ENCODE measurements at places on chromosomes 1 and 21.
A peak's percentile ranks its signal among the peaks of the same experiment; 100 is the strongest.

DNA sequence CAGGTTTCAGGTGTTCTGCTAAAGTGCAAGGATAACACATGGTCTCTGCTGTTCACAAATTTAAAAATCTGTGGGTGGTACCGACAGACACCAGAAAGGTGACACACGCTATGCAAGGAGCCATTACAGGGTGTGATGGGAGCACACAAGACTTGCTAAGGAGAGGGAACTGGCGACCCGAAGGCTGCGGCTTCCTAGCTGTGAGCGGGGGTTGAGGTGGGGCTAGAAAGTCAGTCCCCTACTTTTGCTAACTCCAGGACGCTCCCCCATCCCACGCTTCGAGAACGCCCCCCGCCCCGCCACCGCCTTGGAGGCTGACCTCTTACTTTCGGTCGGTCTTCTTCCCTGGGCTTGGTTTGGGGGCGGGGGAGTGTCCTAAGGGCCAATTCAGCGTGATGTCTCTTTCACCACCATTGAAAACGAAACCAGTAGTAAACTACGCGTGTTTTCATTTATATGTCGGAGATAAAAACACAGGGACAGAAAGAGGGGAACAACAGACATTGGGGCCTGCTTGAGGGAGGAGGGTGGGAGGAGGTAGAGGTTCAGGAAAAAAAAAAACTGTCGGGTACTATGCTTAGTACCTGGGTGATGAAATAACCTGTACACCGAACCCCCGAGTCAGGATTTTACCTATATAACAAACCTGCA is 1.1 kb downstream of the CKS1B start:
- DNase-seq, result peak; percentile 78

DNA sequence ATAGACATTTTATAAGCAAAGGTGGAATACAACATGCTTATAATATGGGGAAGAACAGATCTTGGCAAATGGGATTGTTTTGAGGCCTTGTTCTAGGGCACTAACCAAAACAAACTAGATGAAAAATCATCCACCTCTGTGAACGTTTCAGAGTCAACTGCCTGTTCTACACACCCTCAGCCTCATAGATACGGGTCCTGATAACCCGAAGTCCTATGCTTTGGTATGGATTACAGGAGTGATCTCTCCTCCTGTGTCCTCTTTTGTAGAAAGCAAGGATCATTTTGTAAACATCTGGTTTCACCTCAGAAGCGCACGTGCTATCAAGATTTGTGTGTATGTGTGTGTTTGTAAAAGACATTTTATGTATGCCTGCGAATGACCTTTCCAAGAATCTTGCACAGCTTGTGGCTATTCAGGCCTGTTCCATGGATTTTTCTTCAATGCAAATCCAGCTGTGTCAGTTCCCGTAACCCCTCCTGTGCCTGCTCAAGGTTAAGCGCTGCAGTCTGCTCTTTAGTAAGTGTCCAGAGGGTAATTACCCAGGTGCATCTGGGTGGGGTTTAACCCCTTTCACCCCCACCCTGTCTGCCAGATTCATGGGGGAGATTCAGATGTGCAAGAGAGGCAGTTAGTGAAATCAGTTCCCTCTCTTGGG is 132.4 kb downstream of the ROR1 start:
- no peak for DNase-seq

GRCh38 chr1:157107702-157108101 is 8.1 kb upstream of the ETV3L start:
- no peak for DNase-seq

- no peak for DNase-seq
These were observed 494 bp downstream of the SF3B4 start for GRCh38 chr1:149927056-149927562.

- DNase-seq, result no peak
These were observed 211.5 kb downstream of the KCNJ6 start for GRCh38 chr21:37704751-37705150.

- no peak for DNase-seq
These were observed 10.4 kb upstream of the TLR5 start for GRCh38 chr1:223153177-223154119.

DNA sequence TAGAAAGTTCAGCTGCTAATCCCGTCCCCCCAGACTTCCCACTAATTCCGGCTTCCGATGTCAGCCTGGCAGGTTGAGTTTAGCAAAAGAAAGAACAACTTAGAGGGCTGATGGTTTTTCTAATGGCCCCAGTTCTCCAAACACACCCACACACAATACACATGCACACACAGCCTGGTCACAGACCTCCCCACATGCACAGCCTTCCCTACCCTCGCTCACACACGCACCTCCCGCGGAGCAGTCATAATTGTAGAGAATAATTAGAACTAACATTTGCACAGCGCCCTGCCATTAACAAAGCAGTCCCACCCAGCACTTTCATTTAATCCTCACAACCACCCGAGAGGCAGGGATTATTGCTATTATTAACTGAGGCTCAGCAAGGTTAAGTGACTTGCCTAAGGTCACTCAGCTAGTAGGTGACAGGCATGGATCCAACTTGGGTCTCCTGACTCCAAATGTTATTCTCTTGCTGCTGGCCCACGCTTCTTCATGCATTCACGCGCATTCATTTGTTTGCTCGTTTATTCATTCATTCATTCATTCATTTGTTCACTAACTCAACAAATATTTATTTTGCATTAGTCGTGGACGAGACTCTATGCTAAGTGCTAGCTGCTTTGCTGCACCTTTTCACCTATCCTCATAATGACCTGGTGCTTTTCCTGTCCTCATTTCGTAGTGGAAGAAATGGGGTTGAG is 274.9 kb downstream of the FOXD2 start:
- no peak for DNase-seq

DNA sequence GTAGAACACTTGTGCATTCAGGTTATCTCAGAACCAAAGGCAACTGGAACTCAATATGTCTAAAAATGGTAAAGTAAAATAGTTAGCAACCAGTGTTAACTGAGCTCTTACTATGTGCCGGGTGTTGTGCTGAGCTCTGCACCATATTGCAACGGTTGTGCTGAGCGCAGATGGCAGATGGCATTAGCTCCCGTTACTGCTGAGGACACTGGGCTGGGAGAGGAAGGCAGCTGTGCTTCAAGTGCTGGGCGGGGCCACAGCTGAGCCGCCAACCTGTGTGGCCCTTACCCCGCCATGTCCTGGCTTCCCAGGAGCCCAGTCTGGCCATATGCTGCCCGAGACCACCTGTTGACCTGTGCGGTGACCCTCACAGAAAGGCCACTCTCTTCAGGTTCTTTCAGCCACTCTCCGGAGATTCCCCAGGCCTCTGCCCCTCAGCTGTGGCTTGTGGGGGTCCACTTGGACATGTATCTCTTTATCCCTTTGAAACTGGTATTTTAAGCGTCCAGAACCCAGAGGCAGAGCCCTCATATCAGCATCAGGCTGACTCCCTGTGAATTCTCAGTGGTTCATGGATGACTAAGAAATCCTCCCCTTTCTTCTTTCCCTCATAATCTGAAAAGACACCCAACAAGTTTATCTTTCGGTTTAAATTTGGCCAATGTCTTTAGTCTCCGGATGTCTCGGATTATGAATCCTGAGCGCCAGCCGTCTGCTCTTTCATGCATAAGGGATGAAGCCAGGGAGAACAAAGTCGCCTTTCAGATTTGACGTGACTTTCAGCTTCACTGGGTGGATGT is 26.4 kb downstream of the LDLRAP1 start:
- DNase-seq, result no peak

- no peak for DNase-seq
These were observed 2.3 kb downstream of the ARTN start for GRCh38 chr1:43935711-43936427.

DNA sequence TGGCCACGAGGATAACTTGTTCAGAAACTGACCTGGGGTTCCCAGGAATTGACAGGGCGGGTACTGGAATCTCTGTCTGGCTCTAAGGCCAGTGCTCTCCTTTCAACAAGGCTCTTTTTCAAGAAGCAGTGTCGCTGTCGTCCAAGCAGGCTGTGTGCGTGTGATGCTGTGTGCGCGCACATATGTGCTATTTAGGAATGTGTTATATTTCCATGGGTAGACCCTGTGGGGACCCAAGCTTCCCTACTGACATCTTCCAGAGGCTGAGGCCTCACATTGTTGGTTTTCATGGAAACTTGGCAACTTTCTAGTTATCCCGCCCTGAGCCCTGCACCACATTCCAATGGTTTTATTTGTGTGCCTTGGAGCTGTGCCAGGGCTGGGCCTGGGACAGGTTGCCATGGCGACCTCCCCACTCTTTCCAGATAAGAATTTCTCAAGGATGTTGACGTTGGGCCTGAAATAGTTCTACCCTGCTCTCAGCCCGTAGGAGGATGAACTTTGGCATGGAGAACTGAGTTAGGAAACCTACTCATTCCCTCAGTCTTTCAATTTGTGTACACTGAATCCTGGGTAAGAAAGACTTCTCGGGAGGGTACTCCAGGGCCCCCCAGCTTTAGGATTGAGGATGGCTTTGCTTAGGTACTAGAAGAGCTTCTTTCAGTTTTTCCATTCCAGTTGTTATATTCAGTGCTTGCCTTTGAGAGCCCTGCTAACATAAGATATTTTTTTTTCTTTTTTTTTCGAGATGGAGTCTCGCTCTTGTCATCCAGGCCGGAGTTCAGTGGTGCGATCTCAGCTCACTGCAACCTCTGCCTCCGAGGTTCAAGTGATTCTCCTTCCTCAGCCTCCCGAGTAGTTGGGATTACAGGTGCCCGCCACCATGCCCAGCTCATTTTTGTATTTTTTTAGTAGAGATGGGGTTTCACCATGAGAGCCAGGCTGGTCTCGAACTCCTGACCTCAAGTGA is 38.8 kb upstream of the SRSF10 start:
- no peak for DNase-seq

DNA sequence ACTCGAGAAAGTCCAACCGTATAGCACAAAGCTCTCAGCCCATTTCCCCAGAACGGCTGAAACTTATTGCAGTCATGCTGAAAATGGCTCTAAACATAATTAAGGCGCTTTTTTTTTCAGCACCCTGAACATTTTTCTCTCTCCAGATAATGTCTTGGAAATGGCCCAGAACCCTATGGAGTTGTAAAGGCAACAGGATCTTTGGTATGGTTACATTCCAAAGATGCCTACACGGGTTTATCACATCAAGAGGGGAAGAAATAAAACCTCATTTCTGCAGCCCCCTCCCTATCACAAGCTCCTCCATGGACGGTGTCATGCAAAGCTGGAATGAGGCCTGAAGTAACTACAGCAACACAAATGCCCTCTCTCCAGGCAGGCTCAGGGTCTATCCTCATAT is 126.4 kb upstream of the GALNT2 start:
- no peak for DNase-seq

DNA sequence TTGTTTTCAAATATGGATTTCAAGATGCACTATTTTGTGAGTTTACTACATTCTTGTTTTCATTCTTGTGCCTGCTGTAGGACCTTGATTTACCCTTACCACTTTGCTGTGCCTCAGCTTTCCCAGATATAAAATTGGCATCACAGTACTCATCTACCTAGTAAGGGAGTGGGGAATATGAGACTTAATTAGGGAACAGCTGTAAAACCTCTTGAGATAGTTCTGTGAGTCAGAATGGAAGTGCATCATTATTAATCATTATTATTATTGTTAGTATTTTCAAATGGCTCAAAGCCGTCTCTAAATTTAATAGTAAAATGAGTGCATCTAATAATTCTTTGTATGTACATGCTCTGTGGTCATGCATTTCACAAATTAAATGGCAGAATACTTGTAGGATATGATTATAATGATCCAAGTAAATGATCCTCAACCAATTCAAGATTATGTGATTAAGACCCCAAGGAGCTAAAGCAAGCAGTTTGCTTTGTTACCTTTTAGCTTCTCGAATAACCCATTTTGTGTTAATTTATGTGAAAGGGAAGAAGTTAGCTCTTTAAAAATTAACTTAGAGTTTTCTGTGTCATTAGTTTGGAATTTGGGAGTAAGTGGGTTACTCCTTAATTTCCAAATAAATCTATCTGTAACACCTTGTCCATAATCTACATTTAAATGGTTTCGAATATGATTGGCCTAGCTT is 155.4 kb downstream of the NFIA start:
- DNase-seq, result no peak

GRCh38 chr1:198141668-198142351 is 15.0 kb upstream of the NEK7 start:
- no peak for DNase-seq

GRCh38 chr1:102045752-102046151 is 49.0 kb upstream of the OLFM3 start:
- no peak for DNase-seq

DNA sequence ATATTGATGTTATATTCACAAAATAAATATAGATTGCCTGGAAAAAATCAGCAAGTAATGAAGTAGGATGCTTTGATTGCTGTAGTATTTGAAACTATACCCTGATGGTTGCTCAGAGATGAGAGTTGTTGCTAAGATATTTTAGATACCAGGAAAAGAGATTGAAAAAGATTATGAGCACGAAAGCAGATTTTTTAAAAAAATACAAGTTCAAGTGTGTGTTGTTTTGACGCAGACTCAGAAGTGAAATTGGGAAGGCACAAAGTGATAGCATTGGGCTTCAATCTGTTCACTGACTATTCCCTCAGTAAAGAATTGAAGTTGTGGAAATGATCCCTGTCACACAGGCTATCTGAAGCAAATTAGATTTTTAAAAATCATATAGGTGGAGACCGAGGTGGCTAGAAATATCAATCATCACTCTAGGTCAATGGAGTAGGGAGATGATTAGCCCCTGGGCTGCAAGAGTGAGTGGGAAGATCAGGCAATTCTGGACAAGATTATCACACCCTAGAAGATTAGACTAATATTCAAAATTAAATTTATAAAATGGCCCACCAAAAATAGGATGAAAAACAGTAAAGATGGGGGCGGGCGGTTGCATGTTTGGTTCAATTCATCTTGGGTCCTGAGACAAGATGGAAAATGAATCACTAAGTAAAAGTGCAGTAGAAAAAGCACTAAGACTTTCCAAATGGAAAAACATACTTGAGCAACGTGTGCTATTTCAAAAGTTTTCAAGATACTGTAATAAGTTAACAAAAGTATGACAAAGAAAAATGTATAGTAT is 41.5 kb upstream of the LRRC8D start:
- no peak for DNase-seq

DNA sequence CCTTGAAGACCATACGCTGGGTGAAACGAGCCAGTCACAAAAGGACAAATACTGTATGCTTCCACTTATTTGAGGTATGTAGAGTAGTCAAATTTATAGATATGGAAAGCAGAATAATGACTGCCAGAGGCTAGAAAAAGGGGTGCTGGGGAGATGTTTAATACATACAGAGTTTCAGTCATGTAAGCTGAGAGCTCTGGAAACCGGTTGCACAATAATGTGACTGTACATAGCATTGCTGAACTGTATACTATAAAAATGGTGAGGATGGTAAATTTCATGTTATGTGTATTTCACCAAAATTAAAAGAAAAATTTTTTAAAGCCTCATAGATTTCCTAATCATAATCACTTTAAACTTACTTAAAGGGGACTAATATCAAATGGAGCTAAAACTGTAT is 110.8 kb downstream of the ZZZ3 start:
- DNase-seq, result no peak

GRCh38 chr1:18918417-18918816 is 16.1 kb upstream of the ALDH4A1 start:
- DNase-seq, result no peak

DNA sequence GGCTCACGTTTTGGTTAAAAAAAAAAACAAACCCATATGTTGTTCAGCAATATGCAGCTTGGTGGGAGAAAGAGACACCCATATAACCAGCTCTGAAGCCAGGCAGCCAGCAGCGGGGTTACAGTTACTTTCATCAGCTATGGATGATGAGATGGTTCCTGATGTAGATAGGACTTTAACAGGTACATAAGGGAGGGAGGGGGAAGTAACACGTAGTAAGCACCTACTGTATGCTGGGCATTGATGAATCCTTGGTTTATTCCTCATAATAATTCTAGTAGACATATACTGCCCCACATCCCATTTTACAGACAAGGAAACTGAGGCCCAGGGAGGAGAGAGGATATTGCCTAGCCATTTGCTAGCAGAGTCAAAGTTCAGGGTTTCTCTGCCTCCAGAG is 2.0 kb downstream of the SLC1A7 start:
- no peak for DNase-seq

All from activated T-cell treated with anti-CD3 and anti-CD28 coated beads, Interleukin-2, amount 50 U/mL, for 24 hours (primary cell).